Brain (organoid and tissue), 16 donors: ENCODE measurements at places on chromosomes 4 and X.

GRCh38 chr4:7607156-7607910, 172.6 kb upstream of the PSAPL1 start:
- DNase-seq: peak; percentile 77

DNA sequence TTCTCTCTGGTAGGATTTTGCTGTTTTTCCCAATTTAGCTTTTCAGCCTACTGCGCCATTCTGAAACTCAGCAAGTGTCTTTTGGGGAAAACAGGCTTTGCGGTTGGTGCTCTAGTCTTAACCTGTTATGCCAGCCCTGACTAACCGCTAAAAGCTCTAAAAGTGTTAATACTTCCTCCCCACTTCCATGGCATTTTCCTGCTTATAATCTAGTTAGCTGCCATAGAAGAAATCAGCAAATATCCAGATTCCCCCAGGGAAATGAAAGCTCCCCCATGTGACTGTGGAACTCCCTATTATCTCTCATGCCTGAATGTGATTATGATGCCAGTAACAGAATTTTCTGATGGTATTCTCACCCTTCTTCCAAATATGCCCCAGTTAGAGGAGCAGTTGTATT, 28.7 kb upstream of the GYPA start:
- no peak for DNase-seq

- DNase-seq: peak; percentile 69
These were observed 61.2 kb downstream of the CPE start for GRCh38 chr4:165439981-165440380.

DNA sequence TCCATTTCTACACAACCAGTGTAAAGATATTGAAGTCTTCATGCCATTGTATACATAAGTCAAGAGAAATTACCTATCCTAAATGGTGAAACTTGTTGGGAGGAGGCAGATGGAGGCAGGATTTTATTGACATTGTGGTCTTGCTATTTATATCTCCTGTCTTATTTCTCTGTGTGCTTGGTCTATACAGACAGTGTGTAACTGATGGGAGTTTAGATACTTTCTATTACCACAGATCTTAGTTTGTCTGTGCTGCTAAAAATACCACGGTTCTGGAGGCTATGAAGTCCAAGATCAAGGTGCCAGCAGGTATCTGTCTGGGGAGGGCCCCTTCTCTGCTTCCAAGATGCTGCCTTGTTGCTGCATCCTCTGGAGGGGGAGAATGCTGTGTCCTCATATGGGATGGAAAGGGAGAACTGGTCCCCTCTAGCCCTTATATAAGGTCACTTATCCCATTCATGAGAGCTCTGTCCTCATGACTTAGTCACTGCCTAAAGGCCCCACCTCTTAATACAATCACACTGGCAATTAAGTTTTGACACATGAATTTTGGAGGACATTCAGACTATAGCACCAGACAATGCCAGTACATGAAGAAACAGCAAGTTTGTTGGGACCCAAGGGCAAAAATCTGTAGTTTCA, 62.4 kb downstream of the SYNPO2 start:
- DNase-seq: no peak

DNA sequence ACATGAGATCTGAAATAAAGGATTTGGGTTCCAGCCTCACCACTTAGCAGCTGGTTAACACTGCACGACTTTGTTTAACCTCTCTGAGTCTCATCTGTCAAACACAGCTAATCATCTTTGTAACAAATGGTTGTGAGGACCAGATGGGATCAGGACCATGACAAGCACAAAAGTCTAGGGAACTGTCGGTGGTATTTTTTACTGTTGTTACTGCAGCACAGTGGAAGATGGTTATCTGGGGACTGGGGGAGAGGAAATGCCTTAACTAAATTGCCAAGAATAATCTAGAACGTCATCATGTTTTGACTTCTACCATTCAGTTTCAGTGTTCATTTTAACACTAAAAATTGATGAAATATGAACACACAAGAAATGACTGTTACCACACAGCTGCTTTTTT, 99.5 kb downstream of the ADGRA3 start:
- DNase-seq: peak; percentile 12

DNA sequence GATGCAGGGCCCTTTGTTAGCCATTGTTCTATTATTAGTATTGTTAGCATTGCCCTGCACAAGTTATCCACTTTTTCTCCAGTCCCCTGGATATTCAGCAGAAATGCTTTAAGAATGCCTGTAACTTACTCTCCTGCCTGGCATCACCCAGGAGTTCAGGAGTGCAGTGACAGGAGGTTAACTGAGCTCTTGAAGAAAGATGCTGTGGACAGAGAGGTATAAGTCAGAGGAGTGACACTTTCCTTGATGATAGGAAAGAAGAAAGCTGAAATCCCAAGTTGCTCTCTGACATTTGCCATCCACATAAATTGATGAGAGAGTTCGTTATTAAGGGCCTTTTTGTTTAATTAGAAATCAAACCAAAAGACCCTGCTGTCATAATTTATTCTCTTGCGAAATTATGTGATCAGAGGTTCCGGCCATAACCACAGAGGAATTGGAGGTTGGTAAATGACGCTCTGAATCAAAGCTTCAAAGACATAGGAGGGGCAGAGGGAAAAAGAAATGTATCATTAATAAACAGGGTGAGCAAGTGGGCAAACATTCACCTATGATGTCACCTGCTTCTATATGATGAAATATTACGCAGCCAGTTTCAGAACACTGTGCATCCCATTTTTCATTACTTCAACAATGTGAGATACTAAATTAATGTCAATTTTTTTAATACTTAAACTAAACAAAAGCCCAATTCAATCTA, 230.2 kb upstream of the JADE1 start:
- no peak for DNase-seq

DNA sequence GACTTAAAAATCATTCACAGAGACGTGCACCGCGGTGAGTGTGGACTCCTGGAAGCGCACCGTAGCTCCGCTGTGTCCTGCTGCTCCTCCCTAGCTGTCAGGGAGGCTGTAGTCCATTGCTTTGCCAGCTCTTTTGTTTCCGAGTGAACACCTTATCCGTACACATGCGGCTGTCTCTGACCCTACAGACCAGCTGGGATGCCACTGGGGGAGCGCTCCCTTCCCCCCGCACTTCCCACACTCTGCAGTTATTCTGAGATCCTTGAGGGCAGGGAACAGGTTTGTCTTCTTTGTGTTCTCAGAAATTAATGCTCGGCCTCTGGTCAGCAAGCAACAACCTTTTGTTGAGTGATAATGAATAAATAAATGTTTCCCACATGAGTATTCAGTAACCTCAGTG, 33.7 kb upstream of the MSANTD1 start:
- no peak for DNase-seq

DNA sequence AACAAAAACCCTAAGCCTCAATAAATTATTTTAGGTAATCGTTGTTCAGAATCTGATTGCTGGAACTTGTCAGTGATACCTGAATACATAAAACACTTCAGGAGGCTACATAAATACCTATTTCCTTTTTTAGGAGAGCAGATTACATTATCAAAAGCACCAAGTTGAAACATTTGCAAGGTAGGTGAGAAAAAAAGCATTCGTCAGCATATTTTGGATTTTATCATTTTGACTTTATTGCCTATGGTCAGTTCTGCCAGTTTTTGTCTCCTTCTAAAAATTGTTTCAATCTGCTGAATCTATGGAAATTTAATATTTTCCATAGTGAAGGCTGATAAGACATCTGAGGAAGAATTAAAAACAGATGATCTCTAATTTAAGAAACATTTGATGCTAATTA, 16.5 kb upstream of the MAD2L1 start:
- no peak for DNase-seq

DNA sequence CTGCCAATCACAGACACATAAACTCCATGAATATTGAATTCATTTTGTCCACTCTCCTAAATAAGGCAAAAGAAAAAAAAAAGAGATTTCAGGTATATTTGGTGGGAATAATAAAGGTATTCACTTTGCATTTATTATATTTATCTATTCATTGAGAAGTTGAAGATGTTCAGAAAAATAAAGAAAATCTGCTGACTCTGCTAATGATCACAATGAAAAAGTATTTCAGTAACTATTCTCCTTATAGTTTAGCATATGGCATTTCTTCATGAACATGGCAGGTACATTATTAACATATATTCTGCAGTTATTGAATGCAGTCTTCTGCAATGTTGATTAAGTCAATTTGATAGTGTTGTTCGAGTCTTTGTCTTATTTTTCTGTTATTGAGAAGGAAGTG, 202.5 kb upstream of the ANKRD50 start:
- DNase-seq: no peak

DNA sequence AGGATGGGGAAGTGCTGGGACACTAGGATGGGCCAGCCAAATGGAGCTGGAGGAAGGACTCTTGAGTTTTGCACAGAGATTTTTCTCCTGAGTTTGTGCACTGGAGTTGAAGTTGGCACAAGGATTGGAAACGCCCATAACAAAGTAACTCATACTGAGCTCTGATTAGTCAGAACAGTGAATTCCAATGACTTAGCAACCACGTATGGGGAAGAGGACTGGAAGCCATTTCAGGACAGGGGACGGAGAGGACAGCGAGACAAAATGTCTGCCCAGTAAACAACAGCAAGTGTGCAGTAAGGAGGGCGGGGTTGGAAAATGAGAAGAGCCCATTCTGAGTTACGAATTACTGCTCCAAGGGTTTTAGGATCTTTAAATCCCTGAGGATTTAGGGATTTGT, 5.9 kb downstream of the RIPPLY1 start:
- DNase-seq: no peak

DNA sequence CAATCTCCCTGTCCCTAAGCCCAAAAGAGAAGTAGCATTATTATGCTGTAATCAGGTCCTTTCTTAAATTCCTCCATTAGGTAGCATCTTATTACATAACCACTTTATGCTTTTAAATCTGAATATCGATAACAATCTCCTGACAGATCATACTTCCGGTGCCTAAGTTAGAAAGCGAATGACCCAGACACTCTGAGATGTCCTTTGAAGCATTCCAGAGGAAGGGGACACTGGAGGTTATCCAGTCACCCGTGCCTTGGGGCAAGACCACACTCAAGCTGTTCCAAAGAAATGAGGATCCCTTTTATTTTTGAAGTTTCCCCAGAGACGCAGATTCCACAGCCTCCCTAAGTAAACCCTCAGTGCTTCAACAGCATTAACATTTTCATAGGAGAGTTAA, 125.7 kb downstream of the PALLD start:
- DNase-seq: no peak

- DNase-seq: no peak
These were observed 2595.3 kb downstream of the ARAP2 start for GRCh38 chr4:33649015-33649414.

- no peak for DNase-seq
These were observed 3.1 kb downstream of the LEF1 start for GRCh38 chr4:108165586-108165985.

DNA sequence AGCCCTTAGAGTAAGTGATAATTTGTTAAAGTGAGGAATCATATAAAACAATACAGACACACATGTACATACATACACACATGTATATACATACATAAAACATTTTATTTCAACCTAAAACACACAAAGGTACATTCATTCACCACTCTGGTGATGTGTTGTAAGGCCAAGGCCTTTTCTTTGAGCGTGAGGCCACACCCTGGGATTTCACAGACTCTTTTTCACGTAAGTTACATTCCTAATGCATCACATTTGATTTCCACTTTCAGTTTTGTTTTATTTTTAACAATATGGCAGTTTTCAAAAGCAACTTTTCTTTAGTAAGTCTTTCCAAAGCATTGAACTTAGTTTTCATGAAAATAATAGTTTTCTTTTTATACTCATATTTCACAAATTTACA, 170.7 kb downstream of the COL4A6 start:
- DNase-seq: no peak

DNA sequence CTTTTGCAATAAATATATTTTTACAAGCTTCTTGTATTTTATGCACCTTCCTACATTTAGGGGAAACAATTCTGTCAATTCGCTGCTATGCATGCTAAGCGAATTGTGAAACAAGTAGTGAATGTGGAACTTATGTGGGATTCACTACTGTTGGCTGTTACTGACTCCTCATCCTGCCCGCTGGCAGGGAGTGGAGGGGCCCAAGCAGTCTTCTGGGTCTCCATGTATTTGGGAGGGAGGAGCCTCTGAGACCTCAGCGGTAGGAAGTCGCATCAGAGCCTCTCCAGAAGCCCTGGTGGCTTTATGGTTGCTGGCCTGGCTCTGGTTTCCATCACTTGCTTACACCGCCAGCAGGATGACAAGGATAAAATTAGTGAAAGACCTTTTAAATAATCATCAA, 3.7 kb upstream of the SETD7 start:
- DNase-seq: no peak

- peak; percentile 68 for DNase-seq
These were observed 50.0 kb downstream of the COX18 start for GRCh38 chr4:73019462-73020047.

DNA sequence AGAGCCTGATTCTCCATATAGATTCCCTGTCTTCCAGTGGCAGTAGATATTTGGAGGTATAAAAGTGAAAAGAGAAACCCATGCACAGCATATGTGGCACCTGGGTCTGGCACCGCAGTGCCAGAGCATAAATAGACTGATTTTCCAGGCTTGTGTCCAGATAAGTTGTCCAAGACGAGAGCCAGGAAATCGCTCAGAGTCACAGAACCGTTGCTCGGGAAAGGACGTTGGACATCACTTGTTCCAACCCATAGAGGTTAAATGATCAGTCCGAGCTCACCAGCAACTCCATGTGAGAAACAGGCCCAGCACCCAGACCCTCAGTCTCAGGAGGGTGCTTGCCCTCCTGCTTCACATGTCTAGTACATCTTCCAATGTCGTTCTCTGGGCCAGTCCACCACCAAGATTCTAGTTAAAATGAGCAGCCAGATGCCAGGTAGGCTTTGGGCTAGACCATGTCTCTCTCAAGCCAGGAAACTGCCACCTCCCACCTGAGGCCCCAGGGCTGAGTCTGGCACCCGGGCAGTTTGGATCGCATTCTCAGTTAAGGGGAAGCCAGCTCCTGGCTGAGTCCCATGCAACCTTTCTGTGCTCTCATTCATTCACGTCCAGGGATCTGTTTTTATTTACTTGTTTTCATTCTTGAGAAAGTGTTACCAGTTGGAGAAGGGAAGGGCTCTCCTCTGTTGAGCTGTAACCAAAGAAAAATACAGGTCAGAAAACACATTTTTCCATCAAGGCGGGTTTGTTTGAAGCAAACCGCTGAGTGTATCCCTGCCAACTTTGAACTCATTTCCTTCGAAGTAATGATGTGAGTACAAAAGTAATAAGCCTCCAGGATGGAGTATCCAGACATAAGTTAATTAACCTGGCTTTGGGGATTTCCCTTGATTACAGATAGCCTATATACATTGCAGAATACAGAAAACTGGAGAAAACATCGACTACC, 91.7 kb downstream of the PHOX2B start:
- DNase-seq: no peak

- no peak for DNase-seq
These were observed 101.5 kb upstream of the DRD5 start for GRCh38 chr4:9679704-9680478.
